ENCODE measurements at places on chromosomes 6 and 20.
A peak's percentile ranks its signal among the peaks of the same experiment; 100 is the strongest.

DNA sequence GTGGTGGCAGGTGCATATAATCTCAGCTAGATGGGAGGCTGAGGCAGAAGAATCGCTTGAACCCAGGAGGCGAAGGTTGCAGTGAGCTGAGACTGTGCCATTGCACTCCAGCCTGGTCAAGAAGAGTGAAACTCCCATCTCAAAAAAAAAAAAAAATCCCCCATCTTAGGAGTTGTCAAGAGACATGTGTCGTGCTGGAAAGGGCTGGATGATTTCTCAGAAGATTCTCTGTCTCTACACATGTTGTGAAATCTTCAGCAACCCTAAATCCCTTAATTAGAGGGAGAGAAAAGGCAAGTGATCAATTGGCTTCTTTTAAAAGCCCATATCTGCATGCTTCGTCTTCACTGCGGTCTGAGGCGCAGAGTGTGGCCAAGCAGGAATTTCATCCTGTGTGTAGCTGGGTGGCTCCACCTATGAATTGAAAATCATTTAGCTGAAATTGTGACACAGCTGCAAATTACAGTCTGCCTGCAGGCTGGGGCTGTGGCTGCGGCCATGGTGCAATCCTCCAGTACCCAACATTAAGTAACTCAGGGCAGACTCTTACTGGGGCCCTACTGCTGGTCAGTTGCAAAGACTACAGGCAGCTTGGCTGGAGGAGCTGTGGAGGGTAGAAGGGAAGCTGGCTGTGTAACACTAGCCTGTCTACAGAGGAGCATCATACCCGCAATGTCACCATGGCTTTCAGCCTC, 3.2 kb upstream of the TGM3 start:
- DNase-seq: no peak

- no peak for DNase-seq
Measured at GRCh38 chr20:58652606-58653294, 1.7 kb downstream of the STX16 start.

GRCh38 chr6:12291839-12292604, 1.9 kb downstream of the EDN1 start:
- DNase-seq: no peak

DNA sequence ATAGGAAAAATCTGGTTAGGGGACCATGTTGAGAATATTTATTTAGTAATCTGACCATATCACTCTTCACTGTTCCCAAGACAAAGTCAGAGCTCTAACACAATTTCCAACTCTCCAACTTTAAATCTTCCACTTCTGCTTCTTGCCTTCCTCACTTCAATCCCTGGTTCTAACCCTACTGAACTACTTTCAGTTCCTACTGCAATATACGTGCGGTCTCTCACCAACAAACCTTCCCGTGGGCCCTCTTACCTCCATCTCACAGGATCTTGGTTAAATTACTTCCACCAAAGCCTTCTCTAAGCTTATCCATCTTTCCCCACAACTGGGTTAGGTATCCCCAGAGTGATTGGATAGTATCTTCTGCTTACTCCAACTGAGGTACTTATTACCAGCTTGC, 8.0 kb downstream of the EIF2S2 start:
- no peak for DNase-seq

- DNase-seq: peak; percentile 81
Measured at GRCh38 chr6:167826230-167826895, 348 bp upstream of the AFDN start.

DNA sequence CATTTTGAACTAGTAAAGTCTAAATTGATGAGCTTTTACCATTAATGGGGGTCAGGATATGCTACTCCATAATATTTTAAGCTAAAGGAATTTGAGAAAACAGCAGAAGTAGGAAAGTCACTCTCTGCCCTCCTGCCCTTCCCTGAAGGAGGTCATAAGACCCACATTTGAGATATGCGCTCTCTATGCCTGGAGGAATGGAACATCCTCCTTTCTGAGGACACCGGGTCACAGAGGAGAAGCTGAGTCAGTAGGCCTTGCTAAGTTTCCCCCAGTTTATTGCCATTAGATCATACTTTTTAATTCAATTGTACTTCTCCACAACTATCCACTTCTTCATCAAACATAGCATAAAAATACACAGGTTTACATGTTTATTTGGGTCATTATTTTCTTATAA, 40.3 kb downstream of the AKAP7 start:
- no peak for DNase-seq

- no peak for DNase-seq
Measured at GRCh38 chr20:51001430-51002265, 21.3 kb downstream of the KCNG1 start.

DNA sequence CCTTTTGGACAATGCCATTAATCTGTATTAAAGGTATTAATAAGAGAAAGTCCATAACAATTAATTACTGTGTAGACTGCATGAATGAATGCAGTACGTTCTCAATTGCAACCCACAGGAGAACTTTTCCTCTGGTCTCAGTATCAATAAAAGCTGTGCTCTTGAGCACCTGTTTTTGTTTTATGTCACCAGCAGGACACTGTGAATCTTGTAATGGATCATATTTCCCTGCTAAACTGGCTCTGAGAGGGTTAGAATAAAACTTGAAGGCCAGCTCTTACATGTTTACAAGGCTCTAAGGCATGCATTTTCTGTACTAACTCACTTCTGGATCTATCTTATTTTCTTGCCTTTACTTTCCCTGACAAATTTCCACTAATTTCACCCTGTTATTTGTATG, 214.3 kb upstream of the PLN start:
- DNase-seq: no peak

DNA sequence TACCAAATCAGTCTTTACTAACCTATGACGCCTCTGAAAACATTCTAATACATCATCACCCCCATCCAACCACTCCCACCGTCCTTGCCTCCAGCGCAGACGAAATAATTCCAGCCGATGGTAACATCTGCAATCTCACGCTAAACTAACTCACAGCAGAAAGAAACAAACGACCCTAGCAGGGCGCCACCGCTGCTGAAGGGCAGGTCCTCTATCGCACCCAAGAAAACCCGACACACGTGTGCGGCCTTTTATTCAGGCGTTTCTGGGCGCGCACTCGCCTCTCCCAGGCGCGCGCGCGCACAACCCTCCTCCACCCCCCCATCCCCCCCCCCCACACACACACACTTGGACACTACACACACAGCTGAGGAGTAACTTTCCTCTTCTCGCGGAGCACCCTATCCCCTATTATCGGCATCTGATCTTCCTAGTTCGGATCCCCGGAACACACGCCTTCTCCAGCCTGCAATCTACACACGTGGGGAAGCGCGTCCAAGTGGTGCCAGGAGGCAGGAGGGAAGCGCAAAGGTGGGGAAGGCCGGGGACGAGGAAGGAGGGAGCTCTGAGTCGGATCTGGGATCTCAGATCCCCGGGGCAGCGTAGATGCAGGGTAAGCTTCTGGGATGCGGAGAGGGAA, 1.4 kb downstream of the GFOD1 start:
- DNase-seq: peak; percentile 53

DNA sequence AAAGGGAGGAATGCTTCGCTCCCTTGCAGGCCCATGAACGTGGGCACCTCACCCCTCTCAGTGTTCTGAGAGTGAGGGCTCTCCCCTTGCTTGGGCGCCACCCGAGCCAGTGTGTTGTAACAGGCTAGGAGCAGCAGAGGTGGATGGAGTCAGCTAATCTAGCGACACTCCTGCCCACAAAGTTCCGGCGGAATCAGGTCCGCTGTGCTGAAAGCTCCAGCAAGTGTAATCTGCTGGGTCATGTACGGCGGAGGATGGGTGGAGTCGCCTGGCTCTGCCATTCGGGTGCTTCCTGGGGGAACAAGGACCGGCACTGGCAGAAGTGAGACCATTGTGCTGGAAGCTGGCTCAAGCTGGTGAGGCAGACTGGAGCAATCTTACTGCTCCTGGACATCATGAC, 1310.1 kb downstream of the EPHA7 start:
- no peak for DNase-seq

- no peak for DNase-seq
Measured at GRCh38 chr6:20811109-20811761, 277.0 kb downstream of the CDKAL1 start.

DNA sequence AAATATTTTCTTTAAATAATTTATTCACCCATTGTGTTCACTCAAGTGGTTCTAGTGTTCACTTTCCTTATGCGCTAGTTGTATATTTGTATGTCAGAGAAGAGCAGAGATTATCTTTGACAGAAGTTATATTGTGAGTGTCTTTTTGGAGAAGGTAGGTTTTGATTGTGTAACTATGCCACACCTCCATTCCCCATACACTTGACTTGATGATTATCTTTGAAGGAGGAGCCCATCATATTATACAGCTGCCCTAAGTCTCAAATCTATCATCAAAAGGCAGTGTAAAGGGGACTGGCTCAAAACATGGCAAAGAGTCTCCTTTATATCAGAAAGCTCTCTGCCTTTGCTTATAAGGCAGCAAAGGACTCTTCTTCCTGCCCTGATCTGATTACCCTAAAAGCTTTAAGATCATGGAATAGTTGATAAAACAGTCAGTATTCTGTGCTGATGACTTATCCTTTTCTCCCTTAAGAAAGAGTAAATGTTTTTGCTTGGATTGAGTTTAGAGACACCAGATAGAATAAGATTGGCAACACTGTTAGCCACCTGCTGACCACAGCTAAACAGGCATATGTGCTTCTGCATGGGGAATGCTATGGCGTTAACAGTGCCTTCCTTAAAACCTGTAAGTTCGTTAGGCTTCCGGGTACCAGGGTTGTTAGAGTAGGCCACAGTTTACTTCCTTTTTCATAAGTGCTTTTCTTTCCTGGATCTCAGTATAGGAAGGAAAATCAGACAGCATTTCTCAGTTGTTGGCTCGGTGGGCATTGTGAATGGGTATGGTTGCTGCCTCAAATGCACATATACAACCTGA, 22.6 kb downstream of the TOP1 start:
- peak; percentile 13 for DNase-seq

DNA sequence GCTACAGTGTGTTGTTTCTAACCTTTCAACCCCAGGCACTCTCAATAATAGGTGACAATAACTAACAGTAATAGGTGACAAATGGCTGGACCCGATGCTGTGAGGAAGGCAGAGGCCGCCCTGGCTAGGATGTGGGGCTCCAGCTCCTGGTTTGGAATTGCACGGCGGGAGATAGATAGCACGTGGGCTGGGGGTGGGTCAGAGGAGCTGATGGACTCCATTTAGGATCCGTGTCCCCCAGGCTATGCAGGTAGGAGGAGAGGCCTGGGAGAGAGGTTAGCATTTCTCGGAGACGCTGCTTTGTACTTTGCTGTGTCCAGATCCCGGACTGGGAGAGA, 61.4 kb downstream of the EZR start:
- DNase-seq: no peak

- DNase-seq: no peak
Measured at GRCh38 chr6:87808005-87808757, 106.1 kb upstream of the AKIRIN2 start.

- DNase-seq: no peak
Measured at GRCh38 chr6:89032599-89032998, 48.0 kb upstream of the PNRC1 start.

GRCh38 chr6:7180751-7181150, 73.0 kb downstream of the RREB1 start:
- DNase-seq: no peak

GRCh38 chr20:56995149-56995548, 271.3 kb downstream of the BMP7 start:
- DNase-seq: no peak

GRCh38 chr6:106885679-106886078, 88.8 kb downstream of the CD24 start:
- DNase-seq: no peak

- no peak for DNase-seq
Measured at GRCh38 chr6:16713597-16713996, 47.7 kb downstream of the ATXN1 start.
